Caki2 (cell line): ENCODE measurements at places on chromosomes 2 and 18. TPM values are rescaled to one million over a fixed set of nuclear protein-coding genes. Genes with fewer than 3 reads are reported as not detected.

HOXD12 gene
- total RNA-seq, result not detected in 2 replicates

REV1 gene
- 16.2 and 33.9 TPM in 2 replicates for total RNA-seq

SLC8A1 gene
- total RNA-seq, result 9.6 and 12.4 TPM in 2 replicates

PIEZO2 gene
- 2.8 and 9.4 TPM in 2 replicates for total RNA-seq

ACADL gene
- not detected in 2 replicates for total RNA-seq

NEUROD1 gene
- not detected in 2 replicates for total RNA-seq

EPB41L3 gene
- total RNA-seq, result 1.6 TPM in 1 of 2 replicates, not detected in the other

KLHL41 gene
- not detected in 2 replicates for total RNA-seq

GNLY gene
- total RNA-seq, result not detected in 2 replicates

CXCR4 gene
- total RNA-seq, result not detected in 2 replicates

ANKRD53 gene
- total RNA-seq, result not detected in 2 replicates

ELOA2 gene
- total RNA-seq, result not detected in 2 replicates

IL36B gene
- not detected in 2 replicates for total RNA-seq

GCG gene
- not detected in 2 replicates for total RNA-seq

SLC4A5 gene
- total RNA-seq, result 0.84 and 7.1 TPM in 2 replicates

ABCG5 gene
- 0.14 TPM in 1 of 2 replicates, not detected in the other for total RNA-seq

DNA sequence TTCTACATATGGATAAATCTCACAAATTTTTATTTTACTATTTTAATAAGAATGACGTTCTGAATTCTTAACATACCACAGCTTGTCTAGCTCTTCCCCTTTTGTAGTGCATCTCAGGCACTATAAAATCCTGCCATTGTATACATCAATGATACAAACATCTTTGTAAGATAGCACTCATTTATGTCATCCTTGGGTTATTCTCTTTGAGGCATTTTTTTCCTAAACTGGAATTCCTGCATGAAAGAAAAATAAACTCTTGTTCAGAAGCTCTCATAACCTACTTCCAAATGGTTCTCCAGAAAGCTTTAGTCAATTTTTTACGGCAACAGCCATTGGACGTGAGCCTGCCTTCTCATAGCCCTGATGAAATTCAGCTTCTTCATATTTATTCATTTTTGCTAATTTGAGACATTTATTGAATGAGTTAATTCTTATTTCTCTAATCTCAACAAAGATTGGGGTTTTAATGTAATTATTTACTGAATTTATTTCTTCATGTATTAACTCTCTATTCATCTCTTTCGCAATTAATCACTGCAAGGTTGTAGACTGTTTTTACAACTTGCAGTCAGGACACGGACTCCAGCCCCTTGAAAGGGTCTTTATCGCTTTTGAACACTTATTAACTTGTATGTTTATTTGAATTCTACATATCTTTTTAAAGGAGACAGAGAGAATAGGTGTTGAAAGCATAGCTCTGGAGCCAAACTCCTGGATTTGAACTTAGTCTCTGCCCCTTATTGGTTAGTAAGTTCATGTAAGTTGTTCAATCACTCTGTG, 57.6 kb upstream of the PARD3B start:
- no peak for DNase-seq

GRCh38 chr2:151840216-151841046, 12.2 kb upstream of the ARL5A start:
- no peak for DNase-seq

DNA sequence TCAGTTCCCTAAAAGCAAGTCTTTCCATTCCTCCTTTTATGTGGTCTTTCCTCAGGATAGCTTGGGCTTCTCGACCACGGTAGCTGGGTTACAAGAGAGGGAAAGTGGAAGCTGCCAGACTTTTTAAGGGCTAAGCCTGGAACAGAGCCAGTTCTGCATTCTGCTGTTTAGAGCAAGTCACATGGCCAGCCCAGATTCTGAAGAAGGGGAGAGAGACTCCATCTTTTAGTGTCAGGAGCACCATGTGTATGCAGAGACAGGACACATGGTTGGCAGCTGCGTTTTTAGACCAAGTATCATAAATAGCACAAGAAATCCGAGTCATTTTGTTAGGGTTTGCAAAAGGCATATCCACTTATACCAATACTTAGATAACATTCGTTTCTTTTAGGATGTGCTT, 4.7 kb downstream of the HMSD start:
- DNase-seq, result no peak

GRCh38 chr2:18522484-18523146, 37.8 kb downstream of the RDH14 start:
- DNase-seq, result no peak

DNA sequence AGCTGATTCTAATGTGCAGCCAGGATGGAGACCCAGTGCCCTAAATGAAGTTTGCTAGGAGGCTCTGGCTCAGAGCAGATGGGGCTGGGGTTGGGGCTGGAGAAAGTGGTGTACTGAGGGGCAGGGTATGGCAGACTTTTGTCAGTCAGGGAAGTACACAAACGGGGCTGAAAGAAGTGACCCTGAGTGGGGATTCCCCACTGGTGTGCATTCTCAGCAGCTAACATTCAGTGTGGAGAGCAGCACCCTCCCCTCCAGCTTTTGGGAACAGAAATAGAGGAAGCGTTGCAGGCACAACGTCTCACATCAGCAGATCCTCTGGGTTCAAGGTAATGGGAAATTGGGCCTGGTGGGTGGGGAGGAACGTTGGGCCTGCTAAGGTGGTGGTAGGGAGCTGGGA, 89.1 kb upstream of the GCFC2 start:
- no peak for DNase-seq

GRCh38 chr2:111250448-111251030, 129.8 kb downstream of the BCL2L11 start:
- DNase-seq, result no peak

DNA sequence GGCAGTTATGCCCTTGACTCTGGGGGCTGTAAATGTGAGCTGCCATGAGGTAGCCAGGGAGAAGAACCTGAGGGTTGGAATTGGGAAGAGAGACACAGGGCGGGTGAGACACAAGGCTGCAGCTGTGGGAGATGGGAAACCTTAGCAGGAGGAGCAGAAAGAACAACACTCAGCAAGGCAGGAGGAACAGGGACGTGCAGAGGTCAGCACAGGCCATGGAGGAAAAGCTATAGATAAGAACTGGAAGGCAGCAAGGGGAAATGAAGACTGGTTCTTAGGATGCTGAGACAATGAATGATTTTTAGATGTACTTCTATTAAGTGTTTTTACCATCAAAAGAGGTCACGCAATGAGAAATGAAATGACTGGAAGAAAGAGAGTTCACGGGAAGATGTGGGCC, 80.2 kb downstream of the USP40 start:
- peak; percentile 1 for DNase-seq

GRCh38 chr2:151114874-151115273, 146.8 kb downstream of the RBM43 start:
- no peak for DNase-seq

DNA sequence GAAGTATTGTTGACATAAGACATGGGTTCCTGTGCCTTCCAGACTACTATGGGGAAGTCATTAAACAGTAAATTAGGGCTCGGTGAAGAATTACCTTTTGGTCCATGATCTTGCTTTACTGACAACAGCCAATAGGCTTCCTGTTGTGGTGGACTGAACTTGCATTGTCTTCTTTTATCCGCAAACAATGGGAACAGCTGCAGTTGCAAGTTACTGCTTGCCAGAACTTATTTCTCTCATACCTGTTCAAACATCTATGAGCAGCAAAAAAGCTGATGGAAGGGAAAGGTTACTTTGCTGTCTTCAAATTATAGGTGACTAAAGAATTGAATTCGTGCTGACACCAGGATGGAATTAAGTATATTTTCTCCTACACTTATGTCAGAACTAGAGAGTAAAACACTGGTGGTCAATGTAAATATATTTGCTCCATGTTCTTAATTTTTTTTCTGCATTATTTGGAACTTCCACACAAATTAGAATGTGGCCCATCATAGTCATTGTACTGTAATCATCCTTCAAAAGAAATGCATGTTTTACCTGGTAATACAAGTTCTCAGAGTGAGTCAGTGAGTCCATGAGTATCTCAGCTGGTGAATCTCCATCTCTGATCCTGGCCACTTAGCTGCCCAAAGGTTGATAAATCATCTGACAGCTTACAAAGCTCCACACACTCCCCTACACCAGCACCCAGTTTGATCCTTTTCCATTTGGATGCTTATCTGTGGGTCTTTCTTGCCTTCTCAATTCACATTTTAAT, 37.3 kb upstream of the RNF152 start:
- DNase-seq, result no peak

- DNase-seq, result no peak
These were observed 348.3 kb downstream of the ADCYAP1 start for GRCh38 chr18:1252936-1253335.

- peak; percentile 55 for DNase-seq
These were observed 77.8 kb downstream of the GALNT14 start for GRCh38 chr2:31060397-31060796.

- no peak for DNase-seq
These were observed 19.8 kb downstream of the GRHL1 start for GRCh38 chr2:9971105-9971818.
